ENCODE measurements at places on chromosomes 4 and X.

DNA sequence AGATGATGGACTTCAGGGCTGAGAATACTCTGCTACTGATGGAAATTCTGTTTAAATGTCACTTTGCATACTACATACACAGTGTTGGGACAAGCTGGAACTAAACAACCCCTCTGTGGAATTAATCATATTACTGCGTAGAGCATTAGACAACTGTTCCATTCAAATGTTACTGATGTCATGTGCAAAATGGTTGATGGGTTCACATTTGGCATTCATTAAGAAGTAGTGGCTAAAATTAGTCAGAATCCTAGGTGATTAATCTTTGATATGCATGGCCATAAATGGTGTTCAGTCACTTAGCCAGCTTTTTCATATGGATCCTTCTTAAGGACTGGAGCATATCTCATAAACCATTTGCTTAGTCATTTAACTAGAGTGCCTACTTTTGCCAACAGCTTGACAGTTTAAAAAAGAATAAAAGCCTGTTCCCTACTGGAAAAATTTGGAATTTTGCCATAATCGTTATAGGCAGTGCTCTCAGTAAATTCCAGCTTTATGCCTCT, 105.2 kb downstream of the RNF150 start:
- no peak for DNase-seq

DNA sequence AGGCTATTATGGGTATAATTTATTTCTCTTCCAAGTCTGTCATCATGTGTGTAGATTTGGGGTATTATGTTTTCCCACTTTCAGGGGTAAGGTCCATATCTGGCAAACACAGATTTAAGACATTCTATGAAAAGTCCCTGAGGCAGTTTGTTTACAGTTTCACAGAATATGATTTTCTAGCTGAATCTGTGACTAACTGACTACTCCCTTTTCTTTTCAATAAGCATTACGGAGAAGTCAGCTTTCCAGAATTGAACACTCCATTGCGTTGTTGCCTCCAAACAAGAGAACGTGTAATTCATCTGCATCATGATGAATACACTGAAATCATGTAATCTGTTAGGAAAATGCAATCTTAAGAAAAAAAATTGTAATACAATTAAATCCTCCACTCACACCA, 226.7 kb upstream of the SFRP2 start:
- no peak for DNase-seq

DNA sequence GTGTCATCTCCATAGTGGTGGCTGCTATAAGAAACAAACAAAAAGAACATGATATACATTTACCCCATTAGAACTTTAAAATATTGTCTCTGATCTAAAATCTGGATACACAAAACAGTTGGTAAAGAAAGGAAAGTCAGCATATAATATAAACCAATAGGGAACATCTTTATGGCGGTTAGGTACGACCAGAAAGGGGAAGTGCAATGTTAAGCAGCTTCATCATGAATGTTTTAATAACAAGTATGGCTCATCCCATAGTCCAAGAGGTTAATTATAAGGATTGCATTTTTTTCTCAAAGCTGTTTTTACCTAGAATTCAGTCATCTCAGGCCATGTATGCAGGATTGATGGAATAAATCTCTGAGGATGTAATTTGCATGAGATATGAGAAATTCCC, 1869.7 kb downstream of the PCDH7 start:
- DNase-seq: no peak

- no peak for DNase-seq
These were observed 38.9 kb downstream of the ANXA10 start for GRCh38 chr4:168131196-168131595.

DNA sequence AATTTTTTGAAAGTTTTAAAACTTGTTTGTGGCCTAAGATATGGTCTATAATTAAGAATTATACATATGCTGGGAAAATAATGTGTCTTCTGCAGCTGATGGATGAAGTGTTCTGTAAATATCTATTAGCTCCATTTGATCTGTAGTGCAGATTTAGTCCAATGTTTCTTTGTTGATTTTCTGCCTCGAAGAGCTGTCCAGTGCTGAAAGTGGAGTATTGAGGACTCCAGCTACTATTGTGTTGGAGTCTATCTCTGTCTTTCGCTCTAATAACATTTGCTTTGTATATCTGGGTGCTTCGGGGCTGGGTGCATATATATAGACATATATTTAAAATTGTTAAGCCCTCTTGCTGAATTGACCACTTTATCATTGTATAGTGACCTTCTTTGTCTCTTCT, 2127.3 kb downstream of the PCDH7 start:
- no peak for DNase-seq

- no peak for DNase-seq
These were observed 240.0 kb downstream of the GPC3 start for GRCh38 chrX:133745349-133745748.

DNA sequence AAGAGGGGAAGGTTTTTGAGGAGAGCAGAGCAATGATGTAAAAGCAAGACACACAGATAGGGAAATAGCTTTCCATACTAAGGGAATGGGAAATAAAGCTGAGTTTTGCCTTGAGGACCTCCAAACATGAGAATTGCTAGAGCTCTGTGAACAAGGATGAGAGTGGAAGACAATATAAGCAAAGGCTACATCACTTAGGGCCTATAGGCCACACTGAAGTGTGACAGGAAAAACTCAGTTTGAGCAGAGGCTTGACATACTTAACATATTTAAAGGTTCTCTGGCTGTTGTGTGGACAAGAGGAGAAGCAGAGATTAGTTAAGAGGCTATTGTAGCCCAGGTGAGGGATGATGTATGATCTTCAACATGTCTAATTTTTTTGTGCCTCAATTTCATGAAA, 5.3 kb upstream of the SRP72 start:
- DNase-seq: no peak

DNA sequence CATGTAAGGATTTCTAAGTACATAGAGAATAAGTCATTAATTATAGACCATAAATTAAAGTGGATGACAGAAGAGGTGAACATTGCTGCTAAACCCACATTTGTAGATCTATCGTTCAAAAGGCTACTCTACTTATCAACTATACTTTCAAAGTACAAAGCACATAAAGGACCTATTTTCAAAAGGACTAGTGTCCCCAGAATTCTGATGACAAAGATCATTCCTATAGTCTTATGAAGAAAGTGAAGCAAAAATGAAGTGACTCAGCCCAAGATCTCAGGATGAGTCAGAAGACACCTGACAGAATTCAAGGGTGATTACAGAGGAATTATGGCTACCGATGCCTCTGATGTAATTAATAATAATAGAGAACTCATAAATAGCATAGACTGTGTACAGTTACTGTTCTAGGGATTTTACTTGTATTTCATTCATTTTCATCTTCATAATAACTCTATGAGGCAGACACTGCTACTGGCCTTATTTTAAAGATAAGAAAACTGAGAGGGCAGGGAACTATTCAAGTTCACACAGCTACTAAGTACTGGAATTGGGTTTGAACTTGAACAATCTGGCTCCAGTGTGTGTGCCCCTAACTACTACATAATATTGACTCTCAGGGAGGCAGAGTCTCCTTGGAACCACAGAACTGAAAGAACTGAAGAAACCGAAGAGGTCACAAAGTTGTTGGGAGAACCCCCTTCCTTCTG, 17.1 kb downstream of the USP46 start:
- no peak for DNase-seq

DNA sequence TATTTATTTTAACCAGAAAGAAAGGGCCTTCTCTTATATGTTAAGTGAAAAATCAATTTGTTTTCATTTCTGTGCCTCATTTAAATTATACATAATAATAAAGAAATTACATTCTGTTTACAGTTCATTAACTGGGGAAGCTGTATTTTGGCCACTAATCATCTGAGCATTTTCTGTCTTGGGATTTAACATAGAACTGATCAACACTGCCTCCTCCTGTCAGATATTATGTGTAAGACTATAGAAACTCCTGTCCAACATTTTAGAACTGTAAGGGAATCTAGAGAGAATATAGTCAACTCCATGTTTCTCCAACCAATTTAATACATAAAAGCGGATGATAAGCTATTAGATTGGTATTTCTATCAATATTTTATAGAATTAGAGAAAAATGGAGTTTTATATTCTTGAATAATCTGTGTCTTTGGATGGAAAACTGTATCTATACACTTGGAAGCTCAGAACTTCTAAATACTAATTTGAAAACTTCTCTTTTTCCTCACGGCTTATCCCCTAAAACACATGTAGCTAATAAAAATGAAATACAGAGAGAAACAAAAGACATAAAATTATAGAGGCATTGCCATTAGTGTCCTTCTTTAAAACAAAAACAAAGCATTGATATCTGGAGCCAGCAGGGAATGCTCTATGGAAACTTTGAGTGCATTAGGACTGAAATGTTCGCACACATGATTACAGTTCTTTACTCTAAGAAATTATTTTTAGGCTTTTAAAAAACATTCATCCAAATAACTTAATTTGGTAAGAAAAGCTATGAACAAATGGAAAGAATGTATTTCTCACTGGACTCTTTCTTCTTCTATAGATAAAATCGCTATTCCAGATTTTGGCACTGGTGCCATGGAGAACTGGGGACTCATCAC, 33.1 kb downstream of the ENPEP start:
- no peak for DNase-seq

GRCh38 chr4:187183826-187184225, 460.2 kb upstream of the FAT1 start:
- no peak for DNase-seq

Measured in activated CD8-positive, alpha-beta memory T cell treated with anti-CD3 and anti-CD28 coated beads for 48 hours (primary cell).